ENCODE measurements at places on chromosomes 13 and 19.

DNA sequence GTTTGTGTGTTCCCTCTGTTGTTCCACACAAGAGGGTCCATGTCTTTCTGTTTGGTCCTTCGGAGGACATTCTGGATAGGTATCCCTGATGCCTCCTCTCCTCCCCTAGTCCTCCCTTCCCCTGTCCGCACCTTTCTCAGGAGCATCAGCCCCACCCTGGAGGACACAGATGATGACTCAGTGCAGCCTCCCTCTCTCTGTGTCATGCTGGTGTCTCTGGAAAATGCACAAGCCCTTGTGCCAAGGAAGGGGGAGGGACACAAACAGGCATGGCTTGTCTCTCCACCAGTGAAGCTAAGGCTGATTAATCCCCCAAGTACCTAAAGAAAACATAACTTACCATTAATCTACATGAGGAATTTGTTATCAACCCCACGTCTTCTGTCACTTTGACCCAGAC, 16.2 kb upstream of the TNFRSF19 start:
- DNase-seq, result no peak

DNA sequence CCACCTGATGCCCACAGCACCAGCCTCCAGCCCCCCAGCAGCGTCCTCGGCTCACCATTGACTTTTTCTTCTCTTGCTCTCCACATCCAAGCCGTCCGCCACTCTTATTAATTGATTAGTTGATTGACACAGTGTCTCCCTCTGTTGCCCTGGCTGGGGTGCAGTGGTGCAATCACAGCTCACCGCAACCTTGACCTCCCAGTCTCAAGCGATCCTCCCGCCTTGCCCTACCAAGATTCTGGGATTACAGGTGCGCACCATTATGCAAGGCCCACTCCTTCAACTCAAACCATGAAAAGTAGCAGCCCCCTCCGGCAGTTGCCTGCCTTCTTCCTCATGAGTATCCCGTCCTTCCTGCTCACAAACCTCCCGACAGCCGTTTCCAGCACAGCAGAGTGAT, 921 bp upstream of the TEX29 start:
- DNase-seq, result no peak

DNA sequence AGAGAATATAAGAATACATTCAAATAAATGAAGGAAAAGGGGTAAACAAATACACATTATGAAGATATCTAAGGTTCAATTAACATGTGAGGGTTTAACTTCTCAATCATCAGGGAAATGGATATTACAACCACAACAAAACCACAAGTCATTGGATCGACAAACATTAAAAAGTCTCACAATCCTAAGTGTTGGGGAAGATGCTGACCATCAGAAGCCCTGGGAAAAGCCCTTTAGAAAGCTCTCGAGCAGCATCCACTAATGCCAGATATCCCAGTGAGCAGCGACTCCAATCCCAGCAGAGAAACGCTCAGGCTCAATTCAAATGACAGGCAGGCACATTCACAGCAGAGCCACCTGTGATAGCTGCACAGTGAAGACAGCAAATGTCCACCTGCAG, 3.1 kb downstream of the TPRX1 start:
- DNase-seq, result no peak

- no peak for DNase-seq
These were observed 74.7 kb downstream of the ITGBL1 start for GRCh38 chr13:101527130-101527529.
